Karpas-422 (cell line): ENCODE measurements at places on chromosomes 16 and 17. TPM values are rescaled to one million over a fixed set of nuclear protein-coding genes. Genes with fewer than 3 reads are reported as not detected.

BICDL2 gene
- total RNA-seq, result not detected in 2 replicates

DNA sequence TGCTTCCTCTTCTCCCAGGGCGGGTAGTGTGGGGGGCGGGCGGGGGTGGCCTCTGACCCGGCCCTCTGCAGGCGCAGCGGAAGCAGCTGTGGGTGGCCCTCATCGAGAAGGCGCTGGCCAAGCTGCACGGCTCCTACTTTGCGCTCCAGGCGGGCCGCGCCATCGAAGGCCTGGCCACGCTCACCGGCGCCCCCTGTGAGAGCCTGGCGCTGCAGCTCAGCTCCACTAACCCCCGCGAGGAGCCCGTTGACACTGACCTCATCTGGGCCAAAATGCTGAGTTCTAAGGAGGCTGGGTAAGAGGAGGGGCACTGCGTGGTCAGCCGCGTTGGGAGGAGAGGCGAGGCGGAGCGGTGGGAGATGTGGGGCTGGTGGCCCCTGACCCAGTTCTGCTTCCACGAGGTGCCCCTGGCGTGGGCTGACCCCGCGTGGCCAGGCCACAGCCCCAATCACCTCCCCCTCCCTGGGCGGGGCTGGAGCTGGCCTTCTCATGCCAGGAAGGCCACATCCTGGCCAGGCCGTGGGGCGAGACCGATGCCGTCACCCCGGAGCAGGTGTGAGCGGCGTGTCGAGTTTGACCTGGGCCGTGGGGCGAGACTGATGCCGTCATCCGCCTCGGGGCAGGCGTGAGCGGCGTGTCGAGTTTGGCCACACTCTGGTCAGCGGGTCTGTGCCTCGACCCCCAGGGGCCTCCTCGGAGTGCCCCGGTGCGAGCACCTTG is 10.5 kb upstream of the PRR35 start:
- no peak for DNase-seq

DNA sequence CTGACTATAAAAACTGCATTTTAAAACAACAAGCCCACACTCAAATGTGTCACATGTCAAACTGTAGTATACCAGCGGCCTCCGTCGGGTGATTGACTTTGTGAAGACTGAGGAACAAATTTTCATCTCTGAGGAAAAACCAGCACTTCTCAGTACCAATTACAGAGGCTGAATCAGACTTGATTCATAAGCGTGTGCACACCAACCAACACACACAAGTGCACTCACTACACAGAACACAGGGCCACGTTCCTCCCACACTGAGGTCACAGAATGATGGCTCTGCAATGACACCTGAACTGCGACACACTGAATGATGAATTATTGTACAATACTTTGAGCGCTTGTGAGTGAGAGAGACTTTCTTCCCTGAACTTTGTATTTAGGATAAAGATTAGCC is 29.6 kb downstream of the XPO6 start:
- no peak for DNase-seq

DNA sequence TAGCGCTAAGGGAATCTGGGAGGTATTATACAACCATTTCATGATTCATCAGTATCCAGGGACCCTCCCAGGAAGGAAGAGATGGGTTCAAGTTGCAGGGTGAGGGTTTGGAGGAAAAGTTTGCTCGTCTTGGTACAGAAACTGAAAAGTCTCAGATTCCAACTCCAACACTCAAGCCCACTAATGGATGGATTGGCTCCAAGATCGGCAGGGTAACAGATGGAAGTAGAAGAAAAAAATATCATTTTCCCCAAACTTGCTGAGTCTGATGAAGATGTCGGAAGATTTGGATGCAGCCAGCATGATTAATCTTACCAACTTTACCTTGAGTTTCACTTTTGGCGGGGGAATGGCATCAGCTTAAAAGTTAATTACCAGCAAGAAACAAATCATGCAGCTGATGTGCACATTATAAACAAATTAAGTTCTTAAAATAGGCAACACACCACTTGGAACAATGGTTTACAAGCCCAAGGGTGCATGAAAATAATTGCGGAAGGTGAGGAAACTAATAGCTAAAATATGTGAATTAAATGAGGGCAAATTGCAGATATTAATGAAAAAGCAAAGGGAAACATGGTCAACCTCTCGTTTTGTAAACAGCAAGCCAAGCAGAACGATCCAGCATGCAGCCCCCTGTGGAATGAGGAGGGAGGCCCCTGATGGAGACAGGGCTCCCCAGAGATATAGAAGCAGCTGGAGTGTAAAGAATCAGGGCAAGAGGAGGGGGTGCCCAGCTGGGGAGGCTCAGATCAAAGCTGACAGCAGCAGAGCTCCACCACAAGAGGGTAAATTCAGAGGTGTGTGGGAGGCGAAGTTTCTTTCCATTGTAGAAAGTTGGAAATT is 44.1 kb upstream of the GRIN2A start:
- no peak for DNase-seq

XAF1 gene
- 4.7 and 8.3 TPM in 2 replicates for total RNA-seq

NXN gene
- total RNA-seq, result 1.1 TPM in 1 of 2 replicates, not detected in the other

GFER gene
- total RNA-seq, result 17.0 and 43.8 TPM in 2 replicates

GRCh38 chr17:31997005-31997404 is 10.2 kb upstream of the LRRC37B start:
- no peak for DNase-seq

TVP23B gene
- total RNA-seq, result 21.1 and 26.8 TPM in 2 replicates

DNA sequence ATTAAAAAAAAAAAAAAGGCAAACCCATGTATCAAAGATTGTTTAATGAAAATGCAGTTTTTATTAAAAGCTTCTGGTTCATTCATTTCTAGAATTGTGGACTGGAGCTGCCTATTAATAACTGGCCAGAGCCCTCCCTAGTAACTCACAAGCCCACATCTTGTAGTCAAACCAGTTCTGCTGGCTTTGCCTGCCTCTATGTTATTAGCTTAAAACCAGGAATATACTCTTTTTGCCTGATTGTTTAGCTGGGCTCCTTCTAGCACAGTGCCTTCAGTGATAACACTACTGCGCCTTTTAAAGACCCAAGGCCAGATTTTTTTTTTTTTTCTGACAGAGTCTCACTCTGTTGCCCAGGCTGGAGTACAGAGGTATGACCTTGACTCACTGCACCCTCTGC is 26.0 kb downstream of the TAC4 start:
- DNase-seq, result no peak

KRT12 gene
- not detected in 2 replicates for total RNA-seq

DNA sequence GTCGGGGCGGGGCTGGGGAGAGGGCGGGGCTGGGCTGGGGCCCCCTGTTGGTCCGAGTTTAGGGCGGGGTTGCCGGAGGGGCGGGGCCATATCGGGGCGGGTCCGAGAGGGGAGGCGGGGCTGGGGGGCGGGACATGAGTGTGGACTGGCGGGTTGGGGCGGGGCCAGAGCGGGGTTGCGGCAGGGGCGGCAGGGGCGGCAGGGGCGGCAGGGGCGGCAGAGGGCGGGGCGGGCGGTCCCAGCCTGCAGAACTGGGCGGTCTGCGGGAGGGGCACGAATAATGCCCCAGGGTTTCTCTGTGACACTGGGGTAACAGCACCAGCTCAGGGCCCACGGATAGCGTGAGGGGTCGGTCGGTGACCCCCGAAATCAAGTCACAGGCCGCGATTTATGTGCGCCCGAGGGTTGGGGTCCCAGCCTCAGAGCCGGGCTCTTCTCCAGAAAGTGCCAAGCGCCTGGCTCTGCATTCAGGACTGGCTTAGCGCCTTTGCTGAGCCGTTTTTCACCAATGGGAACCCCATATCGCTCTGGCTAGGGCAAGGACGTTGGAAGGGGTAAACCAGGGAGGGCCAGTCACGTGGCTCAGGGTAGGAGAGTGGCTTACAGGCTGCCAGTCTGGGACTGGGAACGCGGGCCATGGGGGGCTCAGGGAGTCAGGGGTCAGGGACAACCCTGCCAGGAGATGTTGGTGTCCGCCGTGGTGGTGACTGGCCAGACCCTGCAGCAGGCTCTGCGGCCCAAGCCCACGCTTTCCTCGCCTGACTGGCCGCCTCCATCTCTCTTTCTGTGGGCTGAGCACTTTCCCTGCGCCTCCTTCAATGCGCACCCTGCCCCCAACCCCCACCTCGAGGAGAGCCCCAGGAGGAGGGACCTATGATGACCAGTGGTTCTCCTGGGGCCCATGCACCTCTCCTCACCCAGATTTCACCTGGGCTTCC is 1.2 kb upstream of the METTL26 start:
- no peak for DNase-seq

- no peak for DNase-seq
Observed at GRCh38 chr17:62627904-62628633, 599 bp downstream of the MRC2 start.

GPRC5C gene
- not detected in 2 replicates for total RNA-seq

DNA sequence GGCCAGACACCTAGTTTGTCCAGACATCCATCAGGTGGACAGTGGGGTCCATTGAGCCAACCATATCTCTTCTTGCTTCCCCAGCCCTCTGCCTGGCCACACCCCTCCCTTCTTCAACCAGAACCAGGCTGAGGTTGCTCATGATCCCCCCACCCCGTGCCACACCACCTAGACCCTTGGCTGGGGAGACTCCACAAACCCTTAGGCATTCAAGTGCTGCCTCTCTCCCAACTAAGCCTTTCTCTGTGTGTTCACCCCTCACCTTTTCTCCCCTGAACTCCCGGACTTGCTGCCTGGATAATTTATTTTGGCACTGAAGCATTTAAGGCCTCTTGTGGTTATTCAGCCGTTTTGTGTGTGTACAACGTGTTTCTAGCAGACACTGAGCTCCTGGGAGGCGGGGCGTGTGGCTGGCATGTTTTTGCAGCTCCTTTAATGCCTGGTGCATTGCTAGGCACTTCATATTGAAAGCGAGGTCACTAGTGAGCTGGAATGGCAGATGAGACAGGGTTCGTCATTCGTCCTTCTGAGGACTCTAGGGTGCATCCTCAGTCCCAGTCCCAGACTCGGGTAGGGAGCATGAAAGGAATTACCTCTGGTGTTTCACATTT is 28.7 kb downstream of the CACNA1G start:
- DNase-seq, result no peak

ABCC3 gene
- not detected in 2 replicates for total RNA-seq

TEKT5 gene
- 1.6 and 2.6 TPM in 2 replicates for total RNA-seq
